HAP-1 (cell line): ENCODE measurements at places on chromosomes 5 and 9.

GRCh38 chr5:132949136-132949535 is 14.3 kb downstream of the AFF4 start:
- no peak for DNase-seq

- DNase-seq = no peak
Measured at GRCh38 chr5:170522211-170523141, 18.7 kb downstream of the KCNIP1 start.

GRCh38 chr5:107072440-107072839 is 598.3 kb downstream of the EFNA5 start:
- no peak for DNase-seq

DNA sequence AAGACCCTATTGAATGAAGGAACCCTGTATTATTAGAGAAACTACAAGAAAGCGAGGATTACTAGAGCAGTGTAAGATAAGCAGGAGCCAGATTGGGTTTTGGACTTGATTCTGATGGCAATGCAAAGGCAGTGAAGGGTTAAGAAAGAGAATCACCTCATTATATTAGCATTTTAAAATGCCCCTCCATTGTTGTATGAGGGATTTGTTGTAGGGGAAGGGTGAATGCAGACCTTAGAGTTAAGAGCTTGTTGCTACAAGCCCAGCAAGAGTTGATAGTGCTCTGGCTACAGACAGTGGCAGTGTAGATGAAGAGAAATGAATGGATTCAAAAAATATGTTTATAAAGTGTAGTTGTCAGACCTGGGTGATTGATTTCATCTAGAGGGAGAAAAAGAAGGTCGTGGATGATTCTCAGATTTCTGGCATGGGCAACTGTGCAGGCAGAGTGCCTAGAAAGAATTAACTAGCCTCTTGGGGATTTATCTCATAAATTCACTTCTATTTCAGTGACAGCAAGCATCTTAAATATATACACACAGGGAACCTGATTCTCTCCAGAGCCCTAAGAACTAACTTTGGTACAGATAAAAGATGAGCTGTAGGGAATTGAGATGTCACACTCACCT is 344.8 kb downstream of the ARRDC3 start:
- DNase-seq = peak; percentile 22

DNA sequence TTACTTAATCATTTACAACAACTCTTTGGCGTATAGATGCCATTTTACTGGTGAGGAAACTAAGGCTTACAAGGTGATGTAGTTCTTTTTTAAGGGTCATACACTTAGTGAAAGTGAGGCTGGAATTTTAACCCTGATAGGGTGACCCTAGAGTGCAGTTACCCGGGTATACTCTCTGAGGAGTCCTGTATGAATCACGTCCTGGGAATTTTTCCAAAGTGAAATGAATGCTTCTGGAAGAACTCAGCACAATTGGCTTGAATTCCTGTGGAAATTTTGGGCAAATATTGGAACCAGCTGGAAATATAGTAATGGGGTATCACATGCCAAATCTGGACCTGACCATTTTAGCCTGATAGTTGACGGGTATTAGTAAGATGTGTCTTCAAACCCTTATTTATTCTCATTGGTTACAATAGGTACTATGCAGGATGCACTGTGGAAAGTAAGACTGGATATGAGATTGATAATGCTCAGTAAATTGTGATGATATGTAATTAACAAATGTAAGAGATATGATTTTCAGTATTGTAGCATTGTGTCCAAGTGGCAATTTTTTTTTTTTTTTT is 14.8 kb downstream of the SUB1 start:
- no peak for DNase-seq

- no peak for DNase-seq
Measured at GRCh38 chr5:91929522-91929817, 546.4 kb upstream of the ARRDC3 start.

DNA sequence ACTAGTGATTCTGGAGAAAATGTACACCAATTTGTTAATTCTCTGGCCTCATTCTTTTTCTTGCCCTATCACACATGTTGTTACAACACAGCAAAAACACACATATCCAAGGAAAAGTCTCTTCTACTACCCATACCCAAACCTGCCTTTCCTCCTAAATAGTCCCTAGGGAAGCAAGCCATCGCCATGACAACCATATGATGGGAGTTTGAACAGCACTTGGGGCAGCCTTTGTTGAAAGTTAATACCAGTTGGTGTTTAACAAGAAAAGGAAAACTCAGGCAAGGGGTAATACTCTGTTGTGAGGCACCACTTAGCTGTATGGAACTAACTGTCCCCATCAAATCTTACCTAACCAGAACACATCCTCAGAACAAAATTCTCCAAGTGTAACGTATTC is 1.7 kb downstream of the TRPM3 start:
- peak; percentile 23 for DNase-seq

DNA sequence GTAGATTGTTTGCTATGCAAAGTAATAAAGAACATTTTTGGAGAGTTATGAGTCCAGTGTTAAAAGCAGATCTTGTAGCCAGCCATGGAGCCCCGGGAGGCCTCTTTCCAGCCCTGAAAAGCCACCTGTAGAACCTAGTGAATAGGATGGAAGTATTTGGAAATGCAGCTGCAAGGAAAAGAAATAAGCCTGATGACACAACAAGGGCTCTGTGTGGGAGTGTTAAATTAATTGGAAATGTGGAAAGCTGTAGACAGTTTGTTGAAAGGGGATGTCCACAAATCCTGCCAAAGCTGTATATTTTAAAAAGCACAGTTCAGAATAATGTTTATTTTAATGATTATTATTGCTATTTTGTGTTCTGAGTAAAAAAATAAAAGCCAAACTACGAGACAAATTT is 152.5 kb upstream of the GHR start:
- no peak for DNase-seq

DNA sequence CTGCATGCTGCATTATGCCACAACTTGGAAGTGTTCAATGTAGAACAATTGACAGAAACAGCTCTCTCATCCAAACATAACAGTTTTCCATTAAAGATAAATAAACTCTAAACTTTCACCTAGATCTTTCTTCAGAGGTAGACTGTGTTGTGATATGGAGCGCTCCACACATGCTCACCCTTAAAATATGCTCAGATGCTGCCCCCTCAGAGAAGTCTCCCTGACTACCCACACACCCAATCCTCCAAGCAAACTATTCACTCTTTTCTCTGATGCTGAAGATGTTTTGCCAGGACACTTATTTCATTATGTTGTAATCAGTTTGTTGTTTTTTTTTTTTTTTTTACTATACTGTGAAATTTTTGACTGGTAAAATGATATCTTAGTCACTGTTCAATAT is 206.6 kb upstream of the RASA1 start:
- no peak for DNase-seq

DNA sequence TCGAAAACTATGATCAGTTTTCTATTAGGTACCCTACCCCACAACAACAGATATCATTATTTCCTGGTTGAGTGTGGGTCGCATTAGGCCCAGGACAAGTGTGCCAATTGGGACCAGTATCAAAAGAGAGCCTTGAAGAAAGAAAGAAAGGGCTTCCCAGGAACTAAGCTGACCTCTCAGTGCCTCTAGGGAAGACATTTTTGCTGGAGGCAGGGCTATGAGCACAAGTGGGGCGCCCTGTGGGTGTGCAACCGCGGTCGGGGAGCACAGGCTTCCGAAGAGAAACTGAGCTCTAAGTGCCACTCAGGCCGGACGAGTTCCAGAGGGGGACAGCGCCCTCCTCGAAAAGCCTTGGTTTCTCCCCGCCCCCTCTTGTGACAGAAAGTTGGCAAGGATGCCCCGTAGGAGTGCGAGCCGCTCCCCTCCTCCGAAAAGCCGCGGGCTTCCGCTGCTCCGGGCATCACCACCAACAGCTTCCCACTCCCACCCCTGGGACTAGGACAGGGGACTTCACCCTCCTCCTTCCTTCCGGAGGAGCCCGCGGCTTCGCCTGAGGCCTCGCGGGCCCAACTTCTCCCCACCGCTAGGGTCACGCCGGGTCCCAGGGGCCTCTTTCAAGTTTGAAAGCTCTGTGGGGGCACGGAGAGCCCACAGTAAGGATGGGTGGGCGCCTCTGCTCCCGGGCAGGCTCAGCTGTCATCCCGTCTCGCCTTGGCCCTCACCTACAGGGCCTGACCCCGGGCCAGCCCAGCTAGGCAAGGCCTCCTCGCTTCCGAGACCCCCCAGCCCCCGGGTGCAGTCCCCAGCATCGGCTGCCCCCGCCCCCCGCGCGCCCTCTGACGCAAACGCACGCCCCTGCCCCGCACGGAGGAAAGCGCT is 2.0 kb downstream of the NR2F1-AS1 start:
- DNase-seq = peak; percentile 70

- no peak for DNase-seq
Measured at GRCh38 chr5:159782197-159782994, 133.9 kb upstream of the ADRA1B start.

- DNase-seq = no peak
Measured at GRCh38 chr5:101658433-101658832, 637.7 kb downstream of the SLCO4C1 start.

- DNase-seq = no peak
Measured at GRCh38 chr5:6359555-6360322, 18.6 kb downstream of the MED10 start.

GRCh38 chr5:134328619-134329018 is 38.4 kb downstream of the CDKL3 start:
- no peak for DNase-seq

GRCh38 chr5:33726422-33727165 is 165.2 kb downstream of the ADAMTS12 start:
- no peak for DNase-seq

DNA sequence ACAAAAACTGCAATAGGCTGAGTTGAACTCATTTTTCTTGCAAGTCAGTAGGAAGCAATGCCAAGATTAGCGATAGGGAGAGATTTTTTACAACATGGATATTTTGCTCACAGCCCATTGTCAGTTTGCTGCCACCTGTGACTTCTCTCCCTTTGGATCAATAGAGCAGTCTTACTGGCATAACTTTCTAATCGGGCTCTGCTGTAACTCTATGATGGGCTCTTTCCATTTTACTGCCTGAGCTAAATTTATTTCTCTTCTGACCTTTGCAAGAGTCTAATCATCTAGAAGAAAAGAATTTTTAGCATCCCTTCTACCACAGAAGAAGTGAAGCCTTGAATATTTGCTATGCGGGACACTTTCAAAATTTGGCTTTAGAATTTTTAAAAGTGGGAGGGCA is 53.6 kb upstream of the SGCD start:
- no peak for DNase-seq

DNA sequence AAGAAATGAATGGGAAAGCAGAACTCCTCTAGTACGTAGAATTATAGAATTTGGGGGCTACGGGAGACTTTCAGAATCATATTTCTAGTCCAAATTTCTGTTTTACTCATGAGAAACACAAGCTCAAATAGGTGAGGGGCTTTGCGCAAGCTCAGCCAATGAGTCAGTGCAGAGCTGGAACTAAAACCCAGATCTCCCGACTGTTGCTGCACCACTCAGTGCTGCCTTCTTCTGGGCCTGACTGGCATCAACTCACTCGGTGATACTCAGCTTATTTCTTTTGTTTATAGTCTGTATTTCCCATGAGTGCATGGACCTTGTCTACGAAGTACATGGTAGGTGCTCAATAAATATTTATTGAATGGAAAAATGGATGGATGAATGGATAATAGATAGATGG is 280.2 kb downstream of the CDK5RAP2 start:
- DNase-seq = no peak

- DNase-seq = no peak
Measured at GRCh38 chr5:5532306-5533076, 110.0 kb downstream of the ICE1 start.

DNA sequence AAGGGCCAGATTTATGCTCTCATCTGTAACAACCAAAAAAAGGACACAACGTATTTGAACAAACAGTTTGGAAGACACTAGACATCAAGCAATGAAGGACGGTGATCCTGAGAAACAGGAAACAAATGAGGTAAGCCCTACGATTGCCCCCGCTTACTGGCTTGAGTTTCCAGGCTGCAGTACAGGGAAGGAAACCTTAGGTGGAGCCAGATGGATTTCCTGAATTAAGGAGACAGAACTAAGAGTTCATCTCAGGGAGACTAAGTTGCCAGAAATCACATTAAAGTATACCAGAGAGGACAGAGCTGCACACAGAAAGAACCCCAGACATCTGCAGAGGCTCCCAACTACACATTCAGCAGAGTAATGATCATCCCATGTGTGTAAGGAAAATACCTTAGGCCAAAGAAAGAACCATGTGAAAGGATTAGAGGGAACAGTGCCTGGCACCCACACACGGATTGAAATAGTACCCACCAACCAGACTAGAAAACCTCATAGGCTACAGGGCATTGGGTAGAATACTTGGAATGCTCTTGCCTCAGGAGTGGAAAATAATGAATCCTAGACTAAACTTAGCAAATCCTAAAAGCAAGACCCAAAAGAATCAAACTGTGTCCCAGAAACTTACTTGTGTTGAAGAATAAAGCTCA is 99.3 kb upstream of the NIPBL start:
- DNase-seq = peak; percentile 33

DNA sequence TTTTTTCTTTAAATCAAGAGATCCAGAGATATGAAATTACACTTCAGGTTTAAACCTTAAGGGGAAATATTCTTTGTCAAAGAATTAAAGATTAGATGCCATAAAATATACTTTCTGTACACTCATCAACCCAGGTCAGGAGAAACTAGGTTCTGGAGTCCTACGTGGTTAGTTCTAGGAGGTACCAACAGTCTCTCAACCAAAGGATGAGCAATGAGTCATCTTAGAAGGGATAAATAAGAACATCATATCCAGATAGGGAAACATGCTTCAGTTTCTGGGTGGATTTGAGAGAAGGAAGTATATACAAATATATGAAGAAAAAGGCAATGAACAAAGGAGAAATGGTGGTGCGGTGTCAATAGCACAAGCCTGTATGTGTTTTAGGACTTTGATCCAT is 98.2 kb downstream of the CSNK1G3 start:
- no peak for DNase-seq

- DNase-seq = no peak
Measured at GRCh38 chr9:8651070-8651845, 851.7 kb upstream of the DMAC1 start.

GRCh38 chr9:85603936-85604335 is 137.8 kb downstream of the AGTPBP1 start:
- no peak for DNase-seq

DNA sequence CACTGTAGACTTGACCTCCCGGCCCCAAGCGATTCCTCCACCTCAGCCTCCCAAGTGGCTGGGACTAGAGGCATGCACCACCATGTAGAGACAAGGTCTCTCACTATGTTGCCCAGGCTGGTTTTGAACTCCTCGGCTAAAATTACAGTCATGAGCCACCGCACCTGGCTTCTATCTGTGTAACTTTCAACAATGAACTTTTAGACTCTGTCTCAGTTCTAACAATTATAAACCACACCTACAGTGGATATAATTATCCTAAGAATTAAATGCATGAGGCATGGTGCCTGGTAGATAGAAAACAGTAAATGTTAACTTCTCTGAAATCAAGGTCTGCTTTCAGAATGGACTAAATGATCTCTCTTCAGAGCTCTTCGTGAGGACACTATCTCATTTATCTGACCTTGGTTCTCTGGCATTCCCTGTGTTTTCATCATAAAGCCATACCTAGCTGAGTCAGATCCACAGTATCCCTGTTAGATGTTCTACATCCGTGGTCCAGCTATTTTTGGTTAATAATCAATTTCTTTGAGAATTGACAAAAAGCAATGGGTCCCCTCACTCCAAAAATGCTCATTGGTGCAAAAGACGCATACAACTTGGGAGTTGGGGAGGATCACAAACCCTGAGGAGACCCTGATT is 7.2 kb downstream of the HAVCR1 start:
- no peak for DNase-seq
